Central memory CD4-positive, alpha-beta T cell (primary cell): ENCODE measurements at places on chromosomes 5 and 9.

DNA sequence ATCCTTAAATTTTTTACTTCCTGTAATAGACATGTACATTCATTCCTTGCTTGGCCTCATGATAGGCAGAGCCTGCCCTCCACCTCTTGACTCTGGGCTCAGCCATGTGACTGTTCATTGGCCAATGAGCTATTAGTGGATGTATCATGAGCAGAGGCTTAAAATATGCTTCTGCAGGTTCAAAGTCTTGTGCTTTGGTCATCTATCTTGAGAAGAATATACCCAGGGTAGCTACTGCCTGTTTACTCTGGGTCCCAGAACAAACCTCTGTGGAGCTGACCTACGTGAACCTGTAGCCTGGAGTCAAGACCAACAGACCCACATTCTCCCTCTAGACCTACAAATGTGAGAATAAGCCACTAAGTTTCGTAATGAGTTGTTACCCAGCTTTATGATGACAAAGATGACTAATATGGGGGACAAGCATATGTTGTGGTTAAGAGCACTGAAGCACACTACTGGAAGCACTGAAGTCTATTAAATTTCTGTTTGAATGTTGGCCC is 244.4 kb downstream of the MAST4 start:
- DNase-seq, result no peak

GRCh38 chr9:116987721-116988485 is 300.8 kb downstream of the TRIM32 start:
- DNase-seq, result no peak

DNA sequence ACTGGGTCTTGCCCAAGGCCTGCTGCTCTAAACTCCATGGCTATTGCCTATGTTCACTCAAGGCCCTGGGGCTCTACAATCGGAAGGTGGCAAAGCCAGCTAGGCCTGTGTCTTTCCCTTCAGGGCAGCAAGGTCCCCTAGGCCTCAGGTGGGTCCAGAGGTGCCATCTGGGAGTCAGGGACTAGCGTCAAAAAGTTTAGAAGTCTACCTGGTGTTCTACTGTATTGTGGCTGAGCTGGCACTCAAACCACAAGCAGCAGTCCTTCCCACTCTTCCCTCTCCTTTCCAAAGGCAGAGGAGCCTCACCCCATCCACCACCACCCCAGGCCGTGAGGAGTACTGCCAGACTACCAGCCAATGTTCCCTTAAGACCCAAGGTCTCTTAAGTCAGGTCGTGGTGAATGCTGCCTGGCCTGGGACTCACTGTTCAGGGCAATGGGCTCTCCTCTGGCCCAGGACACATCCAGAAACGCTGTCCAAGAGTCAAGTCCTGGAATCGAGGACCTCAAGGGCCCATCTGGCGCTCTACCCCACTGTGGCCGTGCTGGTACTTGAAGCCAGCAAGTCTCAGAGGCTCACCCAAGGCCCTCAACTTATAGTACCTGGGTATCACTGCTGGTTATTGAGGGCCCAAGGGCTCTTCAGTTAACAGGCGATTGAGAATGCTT is 13.0 kb upstream of the SARDH start:
- no peak for DNase-seq

GRCh38 chr5:82641331-82642003 is 363.3 kb upstream of the RPS23 start:
- DNase-seq, result peak; percentile 22

DNA sequence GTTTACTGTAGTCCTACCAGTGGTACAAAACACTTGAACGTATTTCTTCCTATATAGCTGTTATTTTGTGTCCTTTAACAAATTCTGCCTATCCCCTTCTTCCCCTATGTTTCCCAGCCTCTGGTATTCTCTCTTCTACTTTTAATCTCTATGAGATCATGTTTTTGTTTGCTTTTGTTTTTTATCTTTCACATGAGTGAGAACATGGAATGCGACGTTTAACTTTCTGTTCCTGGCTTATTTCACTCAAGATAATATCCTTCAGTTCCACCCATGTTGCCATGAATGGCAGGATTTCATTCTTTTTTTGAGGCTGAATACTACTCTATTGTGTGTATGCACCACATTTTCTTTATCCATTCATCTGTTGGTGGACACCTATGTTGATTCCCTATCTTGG is 634.4 kb upstream of the WWC1 start:
- no peak for DNase-seq

GRCh38 chr5:139046551-139046950 is 151.6 kb downstream of the SIL1 start:
- DNase-seq, result no peak

DNA sequence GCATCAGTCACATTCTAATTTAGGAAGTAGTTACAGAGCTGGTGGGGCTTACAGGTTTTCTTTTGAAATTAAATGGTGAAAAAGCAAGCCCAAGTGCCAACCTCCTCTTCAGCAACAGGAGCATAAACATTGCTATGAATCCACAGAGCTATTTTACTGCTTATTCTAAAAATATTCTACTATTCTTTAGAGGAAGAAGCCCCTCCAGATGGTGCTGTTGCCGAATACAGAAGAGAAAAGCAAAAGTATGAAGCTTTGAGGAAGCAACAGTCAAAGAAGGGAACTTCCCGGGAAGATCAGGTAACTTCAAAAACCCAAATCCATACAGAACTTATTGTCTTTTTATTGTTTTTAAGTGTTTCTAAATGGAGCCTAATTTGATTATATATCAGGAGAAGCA is 202.8 kb downstream of the CWC27 start:
- no peak for DNase-seq

DNA sequence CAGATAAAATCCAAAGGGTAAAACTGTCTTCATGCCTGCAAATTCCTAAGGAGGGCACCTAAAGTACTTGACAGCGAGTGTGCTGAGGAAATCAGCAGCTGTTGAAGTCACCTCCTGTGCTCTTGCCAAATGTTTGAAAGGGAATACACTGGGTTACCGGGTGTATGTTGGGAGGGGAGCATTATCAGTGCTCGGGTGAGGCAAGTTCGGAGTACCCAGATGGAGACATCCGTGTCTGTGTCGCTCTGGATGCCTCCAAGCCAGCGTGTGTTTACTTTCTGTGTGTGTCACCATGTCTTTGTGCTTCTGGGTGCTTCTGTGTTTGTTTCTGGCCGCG is 727 bp upstream of the ADRB2 start:
- DNase-seq, result no peak

GRCh38 chr5:60972231-60972630 is 27.2 kb downstream of the NDUFAF2 start:
- DNase-seq, result no peak

GRCh38 chr5:124180299-124180874 is 566.1 kb downstream of the ZNF608 start:
- DNase-seq, result no peak

DNA sequence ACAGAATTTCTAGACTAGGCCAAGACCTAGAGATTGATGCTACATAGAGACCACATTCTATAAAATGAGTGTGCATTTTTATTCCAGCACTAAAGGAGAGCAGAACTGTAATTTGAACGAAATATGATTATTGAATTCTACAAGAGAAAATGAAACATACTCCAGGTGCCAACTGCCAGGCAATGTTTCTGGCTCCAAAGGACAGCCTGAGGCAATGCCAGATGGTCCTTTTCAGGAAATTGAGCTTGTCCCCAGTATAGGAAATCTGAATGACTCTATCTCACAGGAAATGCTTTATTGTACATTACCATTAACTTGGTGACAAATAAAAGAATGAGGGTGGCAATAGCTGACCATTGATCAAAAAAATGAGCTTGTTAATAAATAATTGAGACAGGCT is 28.8 kb upstream of the RASGRF2 start:
- DNase-seq, result no peak

DNA sequence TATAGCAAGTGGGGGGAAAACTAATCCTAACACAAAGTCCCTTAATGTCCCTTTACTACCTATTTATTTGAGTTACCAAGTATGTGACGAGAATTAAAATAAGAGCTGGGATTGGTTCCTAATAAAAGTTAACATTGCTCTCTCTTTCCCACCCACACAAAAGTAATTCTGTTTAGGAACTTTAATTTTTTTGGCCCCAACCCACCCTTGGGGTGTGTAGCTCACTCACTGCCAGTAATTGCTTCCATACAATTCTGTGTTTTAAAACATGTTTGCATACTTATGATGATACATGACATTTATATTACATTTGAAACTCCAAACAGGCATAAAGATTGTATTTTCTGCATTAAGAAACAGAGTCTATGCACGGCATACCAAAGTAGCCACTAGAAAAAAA is 106.5 kb downstream of the BNC2 start:
- no peak for DNase-seq

- peak; percentile 41 for DNase-seq
These were observed 1.6 kb downstream of the ANXA2R start for GRCh38 chr5:43038496-43038989.

DNA sequence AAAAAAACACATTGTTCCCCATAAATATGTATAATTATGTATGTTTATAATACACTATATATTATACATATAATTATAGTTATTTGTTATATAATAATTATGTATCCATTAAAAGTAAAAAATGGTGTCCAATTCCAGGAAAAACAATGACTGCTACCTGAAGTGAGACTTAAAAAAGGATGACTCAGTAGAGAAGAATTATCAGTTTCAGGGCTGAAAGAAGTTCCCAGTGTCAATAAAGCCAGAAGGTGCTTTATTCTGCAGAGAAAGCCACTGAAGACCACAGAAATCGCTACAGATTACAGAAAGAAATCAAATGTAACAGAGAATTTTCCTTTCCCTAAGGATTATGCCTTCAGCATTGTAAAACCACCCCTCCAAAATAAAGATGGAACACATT is 50.9 kb downstream of the ANKRD31 start:
- DNase-seq, result no peak

DNA sequence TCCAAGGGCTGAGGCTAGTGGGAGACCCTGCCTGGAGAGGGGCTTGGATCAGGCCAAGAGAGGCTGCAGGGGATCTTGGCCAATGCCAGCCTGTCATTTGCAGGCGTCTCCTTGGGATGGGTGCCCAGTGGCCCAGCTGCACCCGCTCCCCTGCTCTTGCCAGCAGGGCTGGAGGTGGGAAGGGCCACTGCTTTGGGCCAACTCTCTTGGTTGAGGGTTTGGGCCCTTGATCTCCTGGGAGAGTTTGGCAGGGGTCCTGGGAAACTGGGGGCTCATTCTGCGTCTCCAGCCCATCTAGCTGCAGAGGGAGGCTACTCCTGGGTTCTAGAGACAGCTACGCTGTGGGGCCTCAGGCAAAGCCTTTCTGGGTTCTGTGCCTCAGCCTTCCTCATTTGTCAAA is 10.5 kb downstream of the PSD2 start:
- DNase-seq, result no peak

- no peak for DNase-seq
These were observed 102.2 kb downstream of the MEF2C start for GRCh38 chr5:88780736-88781135.

GRCh38 chr5:28296254-28297013 is 1258.0 kb upstream of the CDH9 start:
- no peak for DNase-seq

GRCh38 chr5:115068239-115069086 is 101.2 kb downstream of the TRIM36 start:
- peak; percentile 11 for DNase-seq

GRCh38 chr9:127285965-127286364 is 21.4 kb downstream of the GARNL3 start:
- DNase-seq, result no peak

- DNase-seq, result no peak
These were observed 538.6 kb downstream of the ELAVL2 start for GRCh38 chr9:23287390-23287789.

GRCh38 chr5:128693764-128694163 is 155.7 kb upstream of the FBN2 start:
- no peak for DNase-seq
